ENCODE measurements at places on chromosomes 12 and 14. TPM values are rescaled to one million over a fixed set of nuclear protein-coding genes. Genes with fewer than 3 reads are reported as not detected.

Gene OR4Q2
- total RNA-seq: not detected

Gene POTEG
- total RNA-seq: not detected

Gene ERBB3
- not detected for total RNA-seq

Gene GXYLT1
- 37.0 TPM for total RNA-seq

All from thoracic aorta endothelial cell (primary cell).